ENCODE measurements at places on chromosomes 12 and 14.

DNA sequence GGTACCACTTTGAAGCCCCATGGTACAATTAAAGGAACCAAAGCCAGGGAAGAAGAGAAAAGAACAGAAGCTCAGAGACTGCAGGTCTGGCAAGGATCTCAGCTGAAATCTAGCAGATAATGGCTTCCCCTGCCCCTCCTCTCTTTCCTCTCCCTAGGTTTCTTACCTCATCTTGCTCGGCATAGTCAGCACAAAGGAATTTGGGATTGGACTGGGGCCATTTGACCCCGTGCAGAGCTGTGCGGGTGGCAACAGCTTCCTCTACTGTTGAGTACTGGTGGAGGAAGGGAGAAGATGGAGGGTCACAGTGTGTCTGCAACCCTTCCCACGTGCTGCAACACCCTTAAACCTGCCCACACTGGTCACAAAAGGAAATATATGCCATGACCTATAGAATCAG lies 4.7 kb upstream of the CDH24 start:
- no peak for DNase-seq

- DNase-seq, result no peak
These were observed 36.8 kb downstream of the EAPP start for GRCh38 chr14:34502545-34503225.

- DNase-seq, result no peak
These were observed 63.3 kb downstream of the RASSF3 start for GRCh38 chr12:64673490-64674169.

- DNase-seq, result no peak
These were observed 15.2 kb upstream of the PLEKHG6 start for GRCh38 chr12:6295094-6295811.

DNA sequence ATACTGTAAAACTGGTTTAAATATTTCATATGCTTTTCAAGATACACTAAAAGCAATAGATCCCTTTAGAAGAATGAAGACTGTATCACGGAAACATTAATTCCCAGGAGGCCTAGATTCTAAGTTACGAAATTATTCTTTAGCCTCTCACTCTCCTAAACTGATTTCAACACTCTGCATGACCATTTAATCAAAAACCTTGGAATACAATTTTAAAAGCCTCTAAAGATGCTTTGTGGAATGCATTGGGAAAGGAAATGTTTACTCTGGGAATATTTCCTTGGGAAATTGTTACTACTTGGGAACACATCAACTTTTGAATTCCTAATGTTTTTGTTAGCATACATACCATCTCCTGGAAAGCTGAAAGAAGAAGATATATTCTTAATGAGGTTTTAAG lies 255.7 kb upstream of the FAR2 start:
- DNase-seq, result no peak

DNA sequence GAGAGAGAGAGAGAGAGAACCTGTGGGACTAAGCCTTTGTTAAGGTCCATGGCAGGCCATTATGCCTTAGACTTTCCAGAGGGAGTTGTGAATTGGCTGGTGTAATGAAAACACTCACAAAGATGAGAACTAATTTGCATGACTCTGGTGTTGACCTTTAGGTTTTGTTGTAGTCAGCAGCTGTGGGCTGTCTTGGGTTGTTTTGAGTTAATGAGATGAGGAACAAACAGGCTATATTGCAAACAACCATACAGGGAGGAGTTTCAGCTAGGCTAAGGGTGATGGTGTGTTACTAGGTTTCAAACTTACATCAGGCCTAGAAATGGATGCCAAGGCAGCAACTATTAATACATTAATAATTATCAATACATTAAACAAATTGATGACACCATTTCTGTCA lies 26.3 kb downstream of the ATXN7L3B start:
- no peak for DNase-seq

GRCh38 chr14:95679998-95680735 lies 6.1 kb upstream of the TCL1B start:
- DNase-seq, result no peak

DNA sequence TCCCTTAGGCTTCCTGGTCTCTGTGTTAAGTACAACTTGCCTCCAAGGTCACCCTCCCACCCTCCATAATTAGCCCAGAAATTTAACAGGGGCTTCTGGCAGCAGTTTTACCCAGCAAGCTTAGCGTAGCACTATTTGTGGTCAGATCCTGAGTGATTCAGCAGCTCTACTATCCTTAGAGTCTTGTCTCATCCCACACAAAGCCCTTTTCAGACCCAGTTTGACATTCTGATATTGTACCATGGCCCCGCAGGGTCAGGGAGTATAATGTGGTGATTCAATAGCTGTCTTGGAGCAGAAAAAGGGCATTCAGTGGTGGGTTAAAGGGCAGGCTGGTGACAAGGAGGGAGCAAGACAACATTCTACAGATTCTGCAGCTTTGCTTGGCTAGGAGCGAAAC lies 153.8 kb upstream of the DDHD1 start:
- no peak for DNase-seq

GRCh38 chr14:68683326-68683725 lies 109.5 kb downstream of the ZFP36L1 start:
- DNase-seq, result no peak
